ENCODE measurements at places on chromosomes 5 and 9.

GRCh38 chr5:96141749-96142148 is 180.1 kb upstream of the ELL2 start:
- no peak for DNase-seq

- DNase-seq = no peak
Measured at GRCh38 chr5:937151-937924, 44.7 kb downstream of the TRIP13 start.

GRCh38 chr5:152505442-152506042 is 100.5 kb upstream of the NMUR2 start:
- DNase-seq = peak; percentile 9

- DNase-seq = no peak
Measured at GRCh38 chr9:33291031-33291397, 698 bp downstream of the NFX1 start.

DNA sequence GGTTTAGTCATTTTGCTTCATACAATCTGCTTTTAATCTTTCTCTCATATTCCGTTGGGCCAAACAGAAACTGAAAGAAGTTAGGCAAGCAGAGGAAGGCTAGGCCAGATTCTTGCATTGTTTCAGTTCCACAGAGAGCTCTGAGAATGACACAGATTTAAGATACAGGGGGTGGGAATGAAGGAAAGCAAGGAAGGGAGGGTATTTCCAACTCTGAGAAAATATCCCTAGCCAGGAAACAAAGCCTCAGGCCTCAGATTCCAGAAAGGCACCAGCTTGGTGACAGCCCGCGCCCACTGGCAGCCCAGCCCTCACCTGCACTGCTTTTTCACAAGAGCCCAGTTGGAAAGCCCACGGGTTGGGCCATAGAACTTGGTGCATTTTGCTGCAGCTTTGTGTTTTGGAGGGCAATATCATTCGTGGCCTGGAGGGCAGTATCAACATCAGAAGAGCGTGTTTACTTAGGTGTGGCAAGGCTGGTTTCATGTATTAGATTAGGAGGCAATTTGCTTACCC is 63.5 kb downstream of the ENC1 start:
- no peak for DNase-seq

GRCh38 chr5:81728301-81728700 is 22.6 kb downstream of the SSBP2 start:
- DNase-seq = no peak

DNA sequence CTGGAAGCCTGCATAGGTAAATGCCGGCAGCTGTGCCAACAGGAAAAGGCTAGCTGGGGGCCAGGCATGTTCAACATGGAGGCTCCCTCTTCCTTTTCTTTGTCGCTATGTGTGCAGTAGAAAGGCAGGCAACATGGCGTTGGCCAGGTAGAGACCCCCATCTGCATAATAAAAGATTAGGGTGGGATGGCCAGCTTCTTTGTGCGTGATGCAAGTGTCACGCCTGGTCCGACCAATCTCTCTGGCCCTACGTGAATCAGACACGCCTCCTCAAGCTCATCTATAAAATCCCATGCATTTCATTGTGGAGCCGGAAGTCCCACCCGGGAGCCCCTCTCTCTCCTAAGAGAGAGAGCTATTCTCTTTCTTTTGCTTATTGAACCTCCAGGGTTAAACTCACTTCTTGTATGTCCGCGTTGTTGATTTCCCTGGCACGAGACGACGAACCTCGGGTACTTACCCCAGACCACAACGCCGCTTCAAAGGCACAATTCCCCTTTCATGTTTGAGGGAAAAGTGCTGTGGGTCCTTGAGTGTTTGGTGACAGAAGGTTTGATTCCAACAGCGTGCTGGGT is 25.0 kb upstream of the C5orf47 start:
- DNase-seq = peak; percentile 70

DNA sequence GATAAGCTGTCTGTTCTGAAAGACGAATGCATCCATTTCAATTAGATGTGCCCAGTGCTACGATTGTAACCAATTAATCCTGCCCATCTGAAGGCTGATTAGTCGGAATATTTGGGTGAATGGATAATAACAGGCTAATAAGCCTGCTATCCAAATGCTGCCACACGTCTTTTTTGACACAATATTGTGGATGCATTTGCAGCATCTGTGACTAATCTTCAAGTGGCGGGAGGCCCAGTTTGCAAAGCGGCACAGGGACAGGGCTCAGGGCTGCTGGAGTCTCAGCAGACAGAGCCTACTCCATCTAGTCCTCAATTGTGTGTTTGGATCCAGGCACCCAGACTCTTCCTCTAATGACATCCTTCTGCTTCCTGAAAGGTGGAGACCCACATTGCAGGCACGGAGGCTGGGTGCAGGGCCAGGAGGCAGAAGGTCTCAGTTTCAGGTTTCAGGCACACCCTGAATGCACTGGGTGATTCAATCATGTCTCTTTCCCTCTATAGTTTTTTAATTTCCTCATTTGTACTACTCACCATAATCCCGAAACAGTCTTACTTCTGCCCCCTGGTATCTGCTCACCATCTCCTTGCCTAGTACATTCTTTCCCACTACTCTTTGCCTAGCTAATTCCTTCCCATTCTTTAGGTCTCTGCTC is 169.6 kb downstream of the ASTN2 start:
- no peak for DNase-seq

GRCh38 chr9:124190761-124191160 is 67.0 kb upstream of the NEK6 start:
- DNase-seq = no peak

DNA sequence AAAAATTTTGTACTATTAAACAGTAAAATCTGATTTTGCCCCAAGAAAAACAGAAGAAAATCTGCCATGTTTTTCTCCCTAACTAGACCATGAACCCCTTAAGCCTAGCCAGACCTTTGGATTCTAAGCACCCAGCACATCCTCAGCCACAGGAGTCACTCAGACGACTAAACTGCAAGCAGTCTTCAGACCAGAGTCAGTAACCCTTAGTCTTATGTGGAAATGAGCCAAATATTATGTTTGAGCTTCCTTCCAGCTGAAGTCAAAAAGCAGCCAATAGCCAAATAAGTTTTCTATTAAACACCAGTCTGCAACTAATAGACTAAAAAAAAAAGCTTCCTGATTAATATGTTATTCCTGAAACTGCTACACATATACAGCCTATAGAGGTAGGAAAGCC is 47.4 kb downstream of the GOLPH3 start:
- DNase-seq = no peak

GRCh38 chr9:88820055-88820454 is 171.2 kb upstream of the S1PR3 start:
- DNase-seq = no peak

DNA sequence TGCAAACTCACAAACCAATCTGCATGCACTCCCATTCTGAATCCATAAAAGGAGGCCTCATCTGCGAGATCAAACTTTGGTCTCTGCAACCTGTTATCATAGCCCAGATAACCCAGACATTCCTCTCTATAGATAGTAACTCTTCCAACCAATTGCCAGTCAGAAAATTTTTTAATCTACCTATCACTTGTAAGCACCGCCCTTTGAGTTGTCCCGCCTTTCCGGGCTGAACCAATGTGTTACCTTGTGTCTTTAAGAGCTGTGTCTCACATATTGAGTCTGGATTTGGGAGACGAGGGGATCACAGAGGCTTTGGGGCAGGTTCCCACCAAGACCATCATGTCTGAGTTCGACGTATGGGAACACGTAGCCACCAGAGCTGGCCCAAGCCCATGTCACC is 91.1 kb upstream of the PPP1R26 start:
- DNase-seq = no peak

- no peak for DNase-seq
Measured at GRCh38 chr5:89901346-89901745, 508.2 kb downstream of the CETN3 start.

GRCh38 chr9:69250681-69251080 is 74.3 kb upstream of the ENTREP1 start:
- no peak for DNase-seq

GRCh38 chr5:2031581-2031980 is 148.9 kb upstream of the IRX4 start:
- no peak for DNase-seq

GRCh38 chr5:96870094-96871026 is 5.9 kb upstream of the ERAP2 start:
- no peak for DNase-seq

DNA sequence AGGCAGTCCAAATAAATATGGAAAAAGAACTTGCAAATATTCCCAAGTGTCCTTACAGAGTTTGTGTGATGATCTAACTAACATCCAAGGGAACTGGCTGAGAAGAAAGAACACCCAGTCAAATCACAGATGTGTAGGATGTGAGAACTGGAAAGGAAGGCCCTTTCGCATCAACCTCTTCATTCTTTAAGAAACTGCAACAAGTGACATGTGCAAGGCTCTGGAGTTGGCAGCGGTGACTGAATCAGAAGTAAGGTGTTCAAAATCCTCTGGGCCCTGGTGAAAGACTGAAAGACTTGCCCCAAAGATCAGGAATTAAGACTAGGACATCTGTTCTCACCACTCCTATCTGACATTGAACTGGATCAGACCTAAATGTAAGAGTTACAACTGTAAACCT is 88.7 kb downstream of the RAPGEF1 start:
- DNase-seq = no peak

GRCh38 chr9:98199388-98200033 is 7.1 kb upstream of the CORO2A start:
- DNase-seq = no peak

GRCh38 chr5:124878583-124879342 is 132.3 kb upstream of the ZNF608 start:
- DNase-seq = no peak

DNA sequence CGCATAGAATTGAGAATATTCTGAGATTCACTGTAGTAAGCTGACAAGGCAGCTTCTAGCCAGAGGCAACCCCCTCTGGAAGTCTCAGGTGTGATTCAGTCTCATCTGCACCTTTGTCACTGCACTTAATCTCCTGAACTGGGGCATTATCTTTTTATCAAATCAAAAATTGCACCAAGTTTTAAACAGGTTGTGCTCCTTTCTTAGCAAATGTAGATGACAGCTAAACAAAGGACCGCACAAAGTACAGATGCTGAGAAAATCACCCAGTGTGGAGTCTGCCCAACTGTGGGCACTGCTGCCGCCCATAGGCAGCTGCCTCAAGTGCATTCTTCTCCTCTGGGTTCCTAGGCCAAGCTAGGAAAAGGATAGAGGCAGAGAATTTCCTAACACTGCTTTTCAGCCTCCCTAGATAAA is 51.1 kb downstream of the STARD4 start:
- no peak for DNase-seq

DNA sequence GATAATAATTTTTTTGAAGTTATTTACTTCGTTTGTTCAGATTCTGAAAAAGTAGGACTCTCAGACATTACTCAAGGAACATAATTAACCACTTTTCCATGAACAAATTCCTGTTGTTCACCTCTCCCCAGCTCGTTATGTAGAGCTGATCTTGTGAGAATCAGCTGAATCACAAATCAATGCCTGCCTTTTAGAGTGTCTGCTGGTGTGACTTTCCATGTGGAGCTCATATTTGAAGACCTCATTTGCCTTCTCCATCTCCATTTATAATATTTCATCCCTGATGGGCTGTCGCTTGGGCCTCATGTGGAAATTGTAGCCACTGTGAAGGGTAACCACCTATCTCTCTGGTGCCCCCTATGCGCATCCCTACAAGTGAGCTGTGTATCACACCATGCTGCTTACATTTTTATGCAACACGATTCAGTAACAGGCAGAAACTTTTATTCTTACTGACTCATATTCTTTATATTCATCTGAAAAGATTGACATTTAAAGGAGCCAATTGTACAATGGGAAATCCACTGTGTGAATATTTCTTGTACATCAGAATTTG is 111.3 kb downstream of the STK32A start:
- no peak for DNase-seq

DNA sequence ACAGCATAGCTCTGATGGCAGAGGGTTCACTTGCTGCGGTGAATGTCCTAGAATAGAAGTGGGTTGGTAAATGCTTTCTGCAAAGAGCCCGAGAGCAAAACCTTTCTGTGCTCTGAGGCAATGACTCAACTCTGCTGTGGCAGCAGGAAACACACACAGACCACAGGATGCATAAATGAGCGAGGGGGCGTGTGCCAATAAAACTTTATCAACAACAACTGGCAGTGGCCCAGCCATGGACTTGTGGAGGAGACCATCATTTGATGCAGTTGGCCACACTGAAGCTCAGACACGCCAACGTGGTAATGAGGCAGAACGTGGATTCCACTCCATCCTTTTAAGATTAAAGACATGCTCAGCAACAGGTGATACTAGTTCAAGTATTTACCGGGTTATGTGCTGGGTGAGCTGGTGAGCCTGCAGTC is 6.8 kb downstream of the MRPL36 start:
- peak; percentile 79 for DNase-seq

DNA sequence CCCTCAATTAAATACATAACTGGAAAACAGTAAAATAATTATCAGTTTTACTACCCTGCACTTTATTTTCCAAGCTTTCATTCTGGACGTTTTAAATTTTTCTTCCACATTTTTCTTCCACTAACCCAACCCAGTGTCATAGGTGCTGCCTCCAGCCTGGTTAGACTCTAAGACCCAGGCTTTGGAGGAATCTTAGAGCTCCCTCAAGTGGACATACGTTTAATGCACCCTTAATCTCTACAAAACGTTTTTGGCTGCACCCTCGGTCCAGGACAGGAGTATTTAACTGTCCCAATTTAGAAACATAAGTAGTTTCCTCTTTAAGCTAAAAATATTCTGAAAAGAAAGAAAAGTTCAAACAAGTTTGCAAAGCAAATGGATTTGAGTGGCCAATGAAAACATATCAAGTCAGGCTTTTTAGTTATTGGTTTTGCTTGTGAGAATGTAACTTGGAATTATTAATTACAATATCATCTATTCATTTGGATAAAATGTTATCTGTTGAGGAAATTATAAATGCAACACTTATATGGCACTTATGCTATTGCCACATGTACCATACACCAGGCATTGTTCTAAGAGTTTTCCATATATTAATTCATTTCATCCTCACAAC is 38.9 kb downstream of the CDH6 start:
- DNase-seq = no peak

All from CD8-positive, alpha-beta memory T cell (primary cell).